ENCODE measurements at places on chromosomes 4 and X.

GRCh38 chr4:41573502-41574001, 35.6 kb downstream of the LIMCH1 start:
- DNase-seq, result no peak

GRCh38 chr4:8201321-8201781, 2.3 kb downstream of the SH3TC1 start:
- DNase-seq, result no peak

GRCh38 chrX:79081895-79082512, 62.5 kb upstream of the GPR174 start:
- DNase-seq, result peak; percentile 15

DNA sequence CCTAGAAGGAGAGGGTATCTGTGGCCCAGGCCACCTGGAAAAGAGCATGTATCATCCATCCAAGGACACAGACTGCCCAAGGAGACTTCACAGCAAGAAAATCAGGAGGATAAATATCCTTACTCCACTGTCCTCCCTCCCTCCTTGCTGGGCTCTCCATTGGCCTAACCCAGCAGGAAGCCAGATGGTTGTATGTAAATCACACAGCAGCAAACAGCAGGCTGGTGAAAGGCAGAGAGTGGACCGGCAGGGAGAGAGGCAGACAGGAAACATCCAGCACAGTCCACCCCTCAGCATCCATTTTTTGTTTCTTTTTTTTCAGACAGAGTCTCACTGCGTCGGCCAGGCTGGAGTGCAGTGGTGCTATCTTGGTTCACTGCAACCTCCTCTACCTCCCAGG, 17.5 kb downstream of the TXK start:
- no peak for DNase-seq

GRCh38 chrX:9135901-9136510, 102.1 kb upstream of the FAM9B start:
- DNase-seq, result no peak

Data from pons (tissue), 1 donor.